ENCODE measurements at places on chromosomes 5 and 9.

GRCh38 chr5:125180231-125180829 is 433.9 kb upstream of the ZNF608 start:
- DNase-seq, result no peak

DNA sequence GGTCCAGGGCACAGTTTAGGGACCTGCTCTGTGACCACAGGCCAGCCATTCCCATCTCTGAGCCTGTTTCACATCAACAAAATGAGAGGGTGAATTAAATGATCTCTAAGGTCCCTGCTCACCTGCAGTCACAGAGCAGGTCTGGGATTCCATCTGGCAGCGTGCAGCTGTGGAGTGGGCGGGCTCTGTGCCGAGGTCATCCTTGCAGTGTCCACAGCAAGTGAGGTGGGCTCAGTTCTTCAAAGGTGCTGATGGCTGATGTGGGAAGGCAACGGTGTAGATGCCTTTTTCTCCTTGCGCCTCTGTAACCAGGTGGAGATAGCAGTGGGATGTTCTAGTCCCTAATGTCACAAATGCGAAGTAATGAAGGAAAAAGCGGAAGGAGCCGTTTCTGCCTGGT is 11.9 kb downstream of the OR2V1 start:
- DNase-seq, result no peak

DNA sequence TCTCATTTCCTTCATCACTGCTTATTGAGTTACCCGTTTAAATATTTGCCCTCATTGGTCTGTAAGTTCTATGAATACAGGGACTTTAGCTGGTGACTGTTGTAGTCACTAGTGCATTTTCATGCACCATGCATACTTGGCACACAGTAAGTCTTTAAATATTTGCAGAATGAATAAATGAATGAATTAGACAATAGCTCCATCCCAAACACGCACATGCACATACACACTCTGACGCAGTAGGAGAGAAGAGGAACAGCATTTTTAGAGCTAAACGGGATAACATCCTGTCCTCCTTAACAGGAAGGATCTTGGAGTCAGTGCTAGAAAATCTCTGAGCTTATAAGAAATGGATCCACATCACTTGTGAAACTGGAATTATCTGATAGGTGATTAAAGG is 447.7 kb downstream of the KIF4B start:
- no peak for DNase-seq

DNA sequence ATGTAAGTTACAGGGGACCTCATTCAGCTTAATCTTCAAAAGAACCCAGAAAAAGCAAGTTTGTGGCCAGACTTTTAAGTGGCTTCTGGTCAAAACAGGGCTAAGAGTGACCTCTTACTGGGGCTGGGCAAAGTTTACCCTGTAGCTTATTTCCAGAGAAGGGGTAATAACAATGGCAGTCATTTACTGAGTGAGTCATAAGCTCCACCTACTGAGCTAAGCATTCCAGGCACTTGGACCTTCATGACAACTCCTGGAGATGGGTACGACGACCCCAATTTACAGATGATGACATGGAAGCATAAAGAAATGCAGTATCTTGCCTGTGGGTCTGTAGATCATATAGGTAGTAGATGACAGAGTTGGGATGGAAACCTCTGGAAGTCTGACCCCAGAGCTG is 4.7 kb upstream of the GPR151 start:
- DNase-seq, result no peak

- no peak for DNase-seq
Measured at GRCh38 chr5:51347157-51347556, 36.1 kb upstream of the ISL1 start.

DNA sequence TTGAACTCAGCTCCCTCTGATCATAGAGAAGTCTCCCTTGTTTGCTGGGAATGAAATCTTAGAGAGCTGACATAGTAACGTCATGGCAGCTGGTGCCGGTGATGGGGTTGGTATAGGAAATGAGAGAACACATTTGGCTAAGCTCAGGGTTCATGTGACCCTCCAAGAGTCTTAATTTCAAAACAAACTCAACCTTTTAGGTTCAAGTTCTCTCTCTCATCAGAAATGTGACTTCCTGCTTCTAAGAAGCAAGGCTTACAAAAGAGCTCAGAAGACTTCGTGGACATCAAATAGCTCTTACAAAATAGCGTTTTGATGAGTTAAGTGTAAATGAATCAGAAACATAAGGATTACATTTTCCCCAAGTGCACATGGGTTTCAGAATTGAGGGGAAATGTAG is 97.3 kb downstream of the PAPPA start:
- no peak for DNase-seq

Data from glomerular endothelial cell (primary cell).